ENCODE measurements at places on chromosomes 5 and 9.

DNA sequence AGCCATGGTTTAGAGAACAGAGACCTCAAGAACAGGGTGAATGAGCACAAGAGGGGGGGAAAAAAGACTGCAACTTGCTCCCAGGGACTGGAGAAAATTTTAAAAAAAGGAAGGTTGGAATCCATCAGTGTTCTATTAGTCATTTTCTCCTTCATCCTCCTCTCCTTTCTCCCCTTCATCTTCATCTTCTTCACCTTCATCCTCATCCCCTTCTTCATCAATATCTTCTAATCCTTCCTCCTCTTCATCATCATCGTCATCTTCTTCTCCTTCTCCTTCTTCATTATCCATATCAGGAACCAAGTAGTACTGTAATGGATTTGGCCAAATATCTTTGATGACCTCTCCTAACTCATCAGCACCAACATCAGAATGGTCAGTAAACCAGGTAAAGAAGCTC, 86.1 kb downstream of the LIX1 start:
- DNase-seq, result no peak

GRCh38 chr5:43129161-43129560, 8.4 kb downstream of the ZNF131 start:
- DNase-seq, result no peak

GRCh38 chr5:74767579-74767913, 497 bp downstream of the NSA2 start:
- no peak for DNase-seq

- no peak for DNase-seq
Measured at GRCh38 chr5:179766021-179766725, 27.6 kb upstream of the LTC4S start.

- no peak for DNase-seq
Measured at GRCh38 chr9:35481347-35481975, 8.4 kb upstream of the RUSC2 start.

- no peak for DNase-seq
Measured at GRCh38 chr5:141869514-141869913, 8.7 kb downstream of the PCDH1 start.

DNA sequence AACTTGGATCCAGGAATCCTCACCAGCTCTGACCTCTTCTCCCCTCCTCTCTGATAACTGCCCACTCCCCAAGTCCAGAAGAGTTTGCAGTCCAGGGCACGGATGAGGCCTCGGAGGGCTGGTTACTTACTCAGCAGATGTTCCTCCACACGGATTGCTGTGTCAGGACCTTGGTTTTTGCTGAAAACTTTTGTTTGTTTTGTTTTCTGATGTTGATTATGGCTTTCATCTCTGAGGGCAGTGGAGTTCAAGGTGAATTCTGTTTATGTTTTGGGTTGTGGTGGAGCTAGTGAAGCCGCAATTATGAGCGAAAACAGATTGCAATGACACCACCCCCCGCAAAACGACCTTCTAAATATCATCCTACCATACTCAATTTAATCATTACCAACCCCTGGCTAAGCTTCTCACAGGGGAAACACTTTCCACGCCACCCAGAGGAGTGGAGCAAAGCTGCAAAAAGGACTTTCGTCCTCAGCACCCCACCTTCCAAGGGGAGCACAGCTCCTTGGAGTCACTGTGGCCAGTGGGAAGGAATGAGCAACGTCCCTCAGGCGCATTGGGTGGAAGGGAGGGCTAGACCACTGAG, 92.7 kb upstream of the SAP30L start:
- no peak for DNase-seq

GRCh38 chr5:1175015-1175414, 26.4 kb upstream of the SLC6A19 start:
- DNase-seq, result no peak

DNA sequence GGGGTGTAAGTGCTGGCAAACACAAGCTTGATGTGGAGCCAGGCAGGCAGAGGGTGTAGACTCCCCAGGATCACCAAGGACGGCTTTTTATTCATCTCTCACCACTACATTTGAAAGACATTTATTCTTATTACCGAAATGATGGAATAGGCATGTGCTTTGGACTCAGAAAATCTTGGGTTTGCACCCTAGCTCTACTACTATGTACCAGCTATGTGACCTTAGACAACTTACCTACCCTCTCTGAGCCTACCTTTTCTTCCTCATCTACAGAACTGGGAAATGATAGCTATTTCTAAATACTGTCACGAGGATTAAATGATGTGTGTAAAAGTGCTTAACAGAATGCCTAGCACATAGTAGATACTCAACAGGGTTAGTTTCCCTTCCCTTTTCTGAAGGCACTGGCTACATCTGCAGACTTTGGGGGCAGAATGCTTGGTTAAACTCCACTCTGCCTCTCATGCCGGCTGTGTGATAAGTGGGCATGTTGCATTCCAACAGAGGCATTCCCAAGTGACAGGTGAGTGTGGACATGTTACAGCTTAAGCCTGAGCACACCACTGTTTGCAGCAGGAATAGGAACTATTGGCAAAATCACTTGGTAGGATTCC, 94.8 kb downstream of the SLC1A3 start:
- no peak for DNase-seq

DNA sequence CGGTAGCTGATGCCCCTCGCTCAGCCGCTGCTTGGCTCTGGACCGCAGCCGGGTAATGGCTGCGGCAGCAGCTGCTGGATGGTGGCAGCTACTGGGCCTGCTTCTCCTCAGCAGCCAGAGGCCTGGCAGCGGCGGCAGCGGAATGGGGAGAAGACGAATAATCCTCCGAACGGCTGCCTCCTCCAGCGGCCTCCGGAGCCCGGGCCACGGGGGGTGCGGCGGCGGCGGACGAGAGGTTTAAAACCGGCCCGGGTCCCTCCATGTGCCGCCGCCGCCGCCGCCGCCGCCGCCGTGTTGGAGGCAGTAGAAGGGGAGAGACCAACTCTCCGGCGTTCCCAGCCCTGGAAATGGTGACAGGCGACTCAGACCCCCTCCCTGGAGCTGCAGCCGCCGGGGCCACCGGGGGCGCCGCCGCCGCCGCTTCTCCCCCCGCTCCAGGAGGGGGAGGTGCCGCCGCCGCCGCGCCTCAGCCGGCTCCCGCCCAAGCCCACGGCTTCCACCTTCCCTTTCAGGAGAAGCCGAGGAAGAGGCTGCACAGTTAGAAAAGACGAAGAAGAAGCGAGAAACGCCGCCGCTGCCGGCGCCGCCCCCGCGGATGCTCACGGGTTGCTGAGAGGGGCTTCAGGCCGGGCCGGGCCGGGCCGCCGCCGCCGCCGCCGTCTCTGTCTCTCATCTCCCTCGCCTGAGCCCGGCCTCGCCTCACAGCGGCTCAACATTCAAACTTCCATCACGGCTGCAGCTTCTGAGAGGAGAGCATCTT, 118.4 kb upstream of the PRSS3 start:
- peak; percentile 21 for DNase-seq

- no peak for DNase-seq
Measured at GRCh38 chr5:144864118-144864517, 693.4 kb downstream of the KCTD16 start.

DNA sequence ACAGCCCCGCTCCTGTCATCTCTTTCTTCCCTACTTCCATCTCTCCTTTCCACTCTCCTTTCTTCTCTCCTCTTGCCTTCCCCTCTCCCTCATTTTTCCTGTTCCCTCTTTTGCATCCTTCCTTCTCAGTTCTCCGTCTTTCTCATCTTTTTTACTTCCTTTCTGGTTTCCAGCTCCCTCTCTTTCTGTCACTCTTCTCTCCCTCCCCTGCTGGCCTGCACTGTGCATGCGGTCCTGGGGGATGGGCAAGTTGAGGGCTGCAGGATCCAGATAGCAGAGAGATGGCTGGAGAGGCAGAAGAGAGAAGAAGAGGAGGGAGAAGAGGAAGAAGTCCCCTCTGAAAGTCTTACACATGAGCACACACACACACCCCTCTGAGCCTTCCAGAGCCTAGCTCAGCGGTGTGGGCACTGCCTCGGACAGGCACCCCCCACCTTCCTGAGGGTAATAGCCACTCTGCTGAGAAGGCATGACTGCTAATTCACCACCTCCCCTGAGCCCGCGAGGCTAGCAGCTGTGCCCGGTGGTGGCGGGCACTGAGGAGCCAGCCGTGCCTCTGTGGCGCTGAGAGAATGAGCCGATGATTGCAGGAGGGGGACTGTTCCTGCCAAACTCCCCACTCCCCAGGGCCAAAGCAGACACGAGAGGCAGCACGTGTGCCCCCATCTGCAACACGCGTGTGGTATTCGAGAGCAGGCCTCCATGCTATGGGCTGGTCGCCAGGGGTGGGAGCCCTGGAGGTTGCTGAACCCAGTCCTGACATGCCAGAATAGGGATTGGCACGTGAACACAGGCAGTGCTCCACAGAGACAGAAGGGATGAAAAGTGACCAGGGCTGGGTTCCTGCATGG, 3.7 kb upstream of the CAMK2A start:
- DNase-seq, result no peak

GRCh38 chr5:103679873-103680272, 117.3 kb upstream of the NUDT12 start:
- DNase-seq, result no peak

DNA sequence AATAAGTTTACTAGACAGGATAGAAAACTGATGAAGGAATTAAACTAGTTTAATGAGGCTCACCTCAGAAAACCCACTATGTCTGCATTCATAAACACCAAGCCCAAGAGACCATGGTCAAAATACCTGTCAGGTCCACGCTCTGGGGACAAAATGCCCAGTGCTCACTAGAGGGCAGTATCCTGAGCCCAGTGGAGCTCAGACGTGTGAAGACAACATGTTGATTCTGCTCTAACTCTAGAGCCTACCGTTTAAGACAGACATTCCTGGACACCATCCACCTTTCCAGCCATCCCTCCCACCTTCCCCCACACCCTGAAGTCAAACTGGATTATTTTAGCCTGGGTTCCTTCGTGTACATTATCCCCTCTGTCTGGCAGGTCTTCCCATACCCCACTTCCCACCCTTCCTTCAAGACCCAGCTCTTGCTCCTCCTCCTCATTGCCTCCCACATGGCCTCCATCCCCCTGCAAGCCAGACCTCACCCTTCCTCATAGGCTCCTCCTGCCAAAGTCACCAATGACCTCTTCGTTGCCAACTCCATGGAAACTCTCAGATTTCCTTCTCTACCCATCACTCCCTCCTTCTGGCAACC, 142.3 kb upstream of the FSTL4 start:
- DNase-seq, result no peak

DNA sequence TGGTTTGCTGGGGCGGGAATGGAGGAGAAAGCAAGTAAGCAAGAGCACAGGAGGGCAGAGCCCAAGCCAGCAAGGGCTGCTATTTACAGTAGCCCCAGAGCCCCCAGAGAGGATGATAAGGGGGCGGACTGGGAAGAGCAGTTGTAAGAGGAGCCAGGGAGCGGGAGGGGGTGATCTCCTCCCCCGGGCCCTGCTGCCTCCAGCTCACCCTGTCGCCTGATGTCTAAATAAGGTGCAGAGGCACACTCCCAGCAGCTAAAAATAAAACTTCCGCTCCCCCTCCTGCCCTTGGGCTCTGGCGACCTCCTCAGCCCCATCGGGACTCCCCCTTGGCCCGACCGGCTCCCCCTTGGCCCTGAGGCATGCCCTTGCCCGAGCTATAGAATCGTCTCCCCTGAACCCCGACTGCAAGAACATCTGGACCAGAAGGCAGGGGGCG, 14.4 kb upstream of the CCDC69 start:
- DNase-seq, result no peak

DNA sequence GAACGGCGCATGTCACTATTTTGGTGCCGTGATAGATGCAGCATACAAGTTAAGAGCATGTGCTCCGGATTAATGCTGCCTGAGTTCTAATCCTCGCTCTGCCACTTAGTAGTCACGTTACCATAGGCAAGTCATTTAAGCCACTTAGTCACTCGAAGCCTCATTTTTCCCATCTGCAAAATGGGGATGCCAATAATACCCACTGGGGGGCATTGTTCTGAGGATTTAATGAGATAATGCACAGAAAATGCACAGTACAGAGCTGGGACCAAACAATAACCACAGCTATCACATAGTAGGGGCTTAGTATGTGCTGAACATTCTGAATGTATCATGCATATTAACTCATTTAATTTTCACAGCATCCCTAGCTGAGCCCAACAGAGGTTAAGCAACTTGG, 9.1 kb downstream of the NIPAL4 start:
- DNase-seq, result no peak

DNA sequence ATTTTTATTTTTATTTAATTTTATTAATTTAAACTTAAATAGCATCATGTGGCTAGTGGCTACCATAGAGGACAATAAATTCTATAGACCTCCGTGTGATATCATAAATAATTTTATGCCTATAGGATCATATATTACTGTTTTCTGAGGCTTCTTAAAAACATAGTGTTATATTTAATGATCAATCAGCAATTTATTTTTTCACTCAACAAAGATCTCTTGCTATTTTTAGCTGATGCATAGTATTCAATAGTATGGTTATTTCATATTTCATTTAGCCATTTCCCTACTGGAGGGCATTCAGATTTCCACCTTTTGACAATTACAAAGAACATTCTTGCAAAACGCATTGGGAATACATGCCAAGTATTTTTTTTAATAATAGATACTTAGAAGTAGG, 114.1 kb downstream of the PDE4D start:
- no peak for DNase-seq

- no peak for DNase-seq
Measured at GRCh38 chr5:53481159-53481886, 894 bp downstream of the FST start.

DNA sequence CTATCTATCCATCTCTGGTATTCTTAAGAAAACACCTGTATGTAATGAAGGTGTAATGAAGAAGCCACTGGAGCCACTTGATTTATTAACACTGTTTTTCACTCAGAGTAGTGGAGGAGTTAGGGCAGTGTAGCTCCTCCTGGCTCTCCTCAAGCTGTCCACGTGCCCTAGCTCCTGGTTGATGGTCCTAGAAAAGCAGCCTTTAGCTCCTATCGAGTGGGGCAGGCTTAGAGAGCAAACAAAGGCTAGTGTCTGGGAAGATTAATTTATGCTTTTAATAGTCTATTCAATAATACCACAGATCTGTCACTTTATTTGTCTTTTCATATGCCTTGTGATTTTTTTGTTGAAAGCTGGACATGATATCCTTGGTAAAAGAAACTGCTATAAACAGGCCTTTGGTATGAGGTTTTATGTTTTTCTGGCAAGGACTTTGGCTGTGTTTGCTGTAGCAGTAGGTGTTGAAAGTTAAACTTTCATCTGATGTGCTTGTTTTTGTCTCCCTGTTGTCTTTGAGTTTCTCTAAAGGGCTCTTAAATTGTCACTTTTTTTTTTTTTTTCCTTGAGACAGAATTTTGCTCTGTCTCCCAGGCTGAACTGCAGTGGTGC, 141.1 kb downstream of the GCNT1 start:
- peak; percentile 43 for DNase-seq

- peak; percentile 31 for DNase-seq
Measured at GRCh38 chr9:7333719-7334118, 465.9 kb downstream of the DMAC1 start.

DNA sequence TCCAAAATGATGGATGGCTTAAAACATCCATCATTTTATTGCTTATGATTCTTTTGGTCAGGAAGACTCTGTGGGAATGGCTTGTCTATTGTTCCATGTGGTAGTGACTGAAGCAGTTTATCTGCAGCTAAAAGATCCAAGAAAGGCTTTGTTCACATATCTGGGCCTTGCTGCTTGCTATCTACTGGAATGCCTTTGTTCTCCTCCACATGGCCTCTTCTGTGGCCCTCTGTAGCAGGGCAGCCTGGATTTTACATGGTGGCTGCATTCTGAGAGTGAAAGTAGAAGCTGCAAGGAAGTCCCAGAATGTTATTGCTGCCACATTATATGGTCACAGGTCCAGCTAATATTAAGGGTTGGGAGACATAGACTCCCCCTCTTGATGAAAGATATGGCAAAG, 35.1 kb downstream of the DMXL1 start:
- DNase-seq, result no peak
